ENCODE measurements at places on chromosomes 13 and 19.

- no peak for DNase-seq
Observed at GRCh38 chr13:29903543-29903942, 53.1 kb upstream of the UBL3 start.

DNA sequence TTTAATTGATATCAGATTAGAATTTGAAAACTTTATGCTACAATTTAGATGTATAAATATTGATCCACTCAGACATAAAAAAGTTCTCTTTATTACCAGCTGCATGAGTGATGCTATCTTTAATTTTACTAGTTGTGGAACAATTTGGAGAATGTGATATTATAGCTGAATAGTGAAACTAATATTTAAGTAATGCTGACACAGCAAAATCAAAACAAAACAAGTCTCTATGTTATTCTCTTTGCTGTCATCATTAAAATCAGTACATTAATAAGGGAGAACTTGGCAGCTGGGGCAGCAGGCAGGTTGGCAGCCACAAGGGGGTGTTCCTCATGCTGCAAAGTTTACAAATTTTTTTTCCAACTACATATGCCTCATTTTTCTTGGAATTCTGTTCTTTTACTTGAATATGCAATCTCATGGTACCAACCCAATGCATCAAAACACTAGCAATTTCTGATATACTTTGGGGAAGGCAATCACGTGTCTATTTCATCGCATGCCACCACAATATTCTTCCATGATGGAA lies 585.3 kb downstream of the FGF9 start:
- DNase-seq, result no peak

DNA sequence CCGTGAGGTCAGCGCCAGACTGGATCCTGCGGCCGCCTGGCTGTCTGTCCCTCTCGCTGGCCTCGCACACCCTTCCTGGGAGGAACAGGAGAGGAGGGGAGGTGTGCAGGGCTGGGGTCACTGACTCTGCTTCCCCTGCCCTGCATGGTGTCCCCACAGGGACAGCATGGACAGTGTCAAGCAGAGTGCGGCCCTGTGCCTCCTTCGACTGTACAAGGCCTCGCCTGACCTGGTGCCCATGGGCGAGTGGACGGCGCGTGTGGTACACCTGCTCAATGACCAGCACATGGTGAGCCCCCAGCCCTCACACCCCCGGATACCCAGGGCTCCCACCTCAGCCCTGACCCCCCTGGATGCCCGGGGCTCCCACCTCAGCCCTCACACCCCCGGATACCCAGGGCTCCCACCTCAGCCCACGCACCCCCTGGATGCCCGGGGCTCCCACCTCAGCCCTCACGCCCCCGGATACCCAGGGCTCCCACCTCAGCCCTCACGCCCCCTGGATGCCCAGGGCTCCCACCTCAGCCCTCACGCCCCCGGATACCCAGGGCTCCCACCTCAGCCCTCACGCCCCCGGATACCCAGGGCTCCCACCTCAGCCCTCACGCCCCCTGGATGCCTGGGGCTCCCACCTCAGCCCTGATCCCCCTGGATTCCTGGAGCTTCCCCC lies 21.2 kb downstream of the FUZ start:
- no peak for DNase-seq

DNA sequence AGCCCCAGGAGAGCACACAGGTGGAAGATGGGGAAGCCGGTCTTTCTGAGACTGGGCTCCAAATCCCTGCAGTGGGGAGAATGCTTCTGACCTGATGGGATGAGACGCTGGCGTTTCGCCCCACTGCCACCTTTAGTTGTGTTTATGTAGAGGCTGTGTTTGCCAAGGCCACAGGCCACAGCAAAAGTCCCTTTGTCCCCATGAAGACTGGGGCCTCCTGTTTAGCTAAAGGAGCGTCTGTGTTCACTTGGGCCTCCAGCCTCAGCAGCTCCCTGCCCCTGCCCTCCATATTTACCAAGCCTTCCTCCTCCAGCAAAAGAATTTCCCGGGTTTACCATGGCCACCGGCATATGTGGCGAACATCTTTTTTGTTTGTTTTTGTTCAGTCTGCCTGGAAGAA lies 10.4 kb upstream of the KLK14 start:
- no peak for DNase-seq

DNA sequence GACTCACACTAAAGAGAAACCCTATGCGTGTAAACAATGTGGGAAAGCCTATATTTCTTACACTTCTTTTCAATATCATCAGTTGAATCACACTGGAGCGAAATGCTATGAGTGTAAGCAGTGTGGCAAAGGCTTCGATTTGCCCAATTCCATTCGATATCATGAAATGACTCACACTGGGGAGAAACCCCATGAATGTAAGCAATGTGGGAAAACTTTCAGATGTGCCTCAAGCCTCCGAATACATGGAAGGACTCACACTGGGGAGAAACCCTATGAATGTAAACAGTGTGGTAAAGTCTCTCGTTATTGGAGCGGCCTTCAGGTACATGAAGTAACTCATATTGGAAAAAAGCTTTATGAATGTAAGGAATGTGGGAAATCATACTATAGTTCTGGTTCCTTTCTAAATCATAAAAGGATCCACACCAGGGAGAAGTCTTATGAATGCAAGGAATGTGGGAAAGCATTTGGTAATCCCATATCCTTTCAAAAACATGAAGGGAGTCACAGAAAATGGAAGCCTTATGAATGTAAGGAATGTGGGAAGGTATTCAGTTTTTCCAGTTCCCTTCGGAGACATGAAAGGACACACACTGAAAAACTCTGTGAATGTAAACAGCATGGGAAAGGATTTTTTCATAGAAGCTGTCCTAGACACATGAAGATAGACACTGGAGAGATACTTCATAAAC lies 28.1 kb downstream of the ZNF20 start:
- DNase-seq, result no peak

DNA sequence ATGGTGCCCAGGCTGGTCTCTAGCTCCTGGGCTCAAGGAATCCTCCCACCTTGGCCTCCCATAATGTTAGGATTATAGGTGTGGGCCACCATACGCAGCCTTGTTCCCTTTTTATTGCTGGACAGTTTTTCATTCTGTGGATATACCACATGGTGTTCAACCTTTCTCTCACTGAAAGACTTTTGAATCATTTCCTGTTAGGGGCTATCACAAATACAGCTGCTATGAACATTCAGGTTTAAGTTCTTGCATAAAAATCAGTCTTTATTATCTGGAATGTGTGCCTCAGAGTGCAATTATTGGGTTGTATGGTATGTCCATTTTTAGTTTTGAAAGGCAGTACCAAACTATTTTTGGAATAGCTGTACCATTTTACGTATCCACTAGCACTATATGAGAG lies 647.2 kb downstream of the LIG4 start:
- DNase-seq, result no peak

GRCh38 chr13:35891507-35892441 lies 239.4 kb downstream of the DCLK1 start:
- DNase-seq, result no peak

- peak; percentile 66 for DNase-seq
Observed at GRCh38 chr19:18205200-18205892, 1.5 kb upstream of the RAB3A start.

DNA sequence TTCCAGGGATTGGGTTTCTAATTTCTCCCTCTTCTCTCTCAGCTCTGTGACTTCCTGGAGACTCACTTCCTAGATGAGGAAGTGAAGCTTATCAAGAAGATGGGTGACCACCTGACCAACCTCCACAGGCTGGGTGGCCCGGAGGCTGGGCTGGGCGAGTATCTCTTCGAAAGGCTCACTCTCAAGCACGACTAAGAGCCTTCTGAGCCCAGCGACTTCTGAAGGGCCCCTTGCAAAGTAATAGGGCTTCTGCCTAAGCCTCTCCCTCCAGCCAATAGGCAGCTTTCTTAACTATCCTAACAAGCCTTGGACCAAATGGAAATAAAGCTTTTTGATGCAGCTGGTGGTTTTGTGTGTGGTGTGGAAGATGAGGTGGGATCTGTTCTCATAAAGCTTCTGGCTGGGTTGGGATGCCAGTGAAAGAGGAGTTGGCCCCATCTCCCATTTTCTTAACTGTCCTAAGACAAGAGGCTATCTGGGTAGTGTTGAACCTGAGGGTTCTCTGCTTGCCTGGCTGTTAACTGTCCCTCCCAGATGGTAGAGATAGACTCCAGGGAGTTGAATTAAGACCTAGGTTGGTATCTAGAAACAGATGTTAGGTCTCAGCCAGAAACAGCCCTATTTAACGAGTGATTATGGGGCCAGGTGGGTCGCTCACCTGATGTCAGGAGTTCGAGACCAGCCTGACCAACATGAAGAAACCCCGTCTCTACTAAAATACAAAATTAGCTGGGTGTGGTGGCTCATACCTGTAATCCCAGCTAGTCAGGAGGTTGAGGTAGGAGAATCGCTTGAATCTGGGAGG lies 1.6 kb downstream of the FTL start:
- no peak for DNase-seq

DNA sequence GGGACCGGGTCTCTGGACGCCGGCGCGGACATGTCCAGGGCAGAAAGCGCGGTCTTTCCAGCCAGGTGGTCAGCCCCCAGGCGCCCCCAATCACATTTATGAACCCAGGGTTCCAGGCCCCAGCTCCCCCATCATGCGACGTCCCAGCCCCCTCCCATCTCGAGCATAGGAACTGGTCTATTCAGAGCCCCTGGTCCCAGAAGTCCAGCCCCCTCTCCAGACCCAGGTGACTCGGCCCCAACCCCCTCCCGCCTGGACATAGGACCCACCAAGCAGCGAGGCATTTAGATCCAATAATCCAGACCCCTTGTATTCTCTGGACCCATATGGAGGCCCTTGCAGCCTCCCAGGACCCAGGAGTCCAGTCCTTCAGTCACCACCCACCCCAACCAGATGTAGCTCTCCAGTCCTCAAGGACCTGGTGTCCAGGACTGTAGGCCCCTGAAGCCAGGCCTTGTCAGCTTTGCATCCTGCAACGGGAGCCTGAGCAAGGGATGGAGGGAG lies 501 bp downstream of the APLP1 start:
- DNase-seq, result no peak

DNA sequence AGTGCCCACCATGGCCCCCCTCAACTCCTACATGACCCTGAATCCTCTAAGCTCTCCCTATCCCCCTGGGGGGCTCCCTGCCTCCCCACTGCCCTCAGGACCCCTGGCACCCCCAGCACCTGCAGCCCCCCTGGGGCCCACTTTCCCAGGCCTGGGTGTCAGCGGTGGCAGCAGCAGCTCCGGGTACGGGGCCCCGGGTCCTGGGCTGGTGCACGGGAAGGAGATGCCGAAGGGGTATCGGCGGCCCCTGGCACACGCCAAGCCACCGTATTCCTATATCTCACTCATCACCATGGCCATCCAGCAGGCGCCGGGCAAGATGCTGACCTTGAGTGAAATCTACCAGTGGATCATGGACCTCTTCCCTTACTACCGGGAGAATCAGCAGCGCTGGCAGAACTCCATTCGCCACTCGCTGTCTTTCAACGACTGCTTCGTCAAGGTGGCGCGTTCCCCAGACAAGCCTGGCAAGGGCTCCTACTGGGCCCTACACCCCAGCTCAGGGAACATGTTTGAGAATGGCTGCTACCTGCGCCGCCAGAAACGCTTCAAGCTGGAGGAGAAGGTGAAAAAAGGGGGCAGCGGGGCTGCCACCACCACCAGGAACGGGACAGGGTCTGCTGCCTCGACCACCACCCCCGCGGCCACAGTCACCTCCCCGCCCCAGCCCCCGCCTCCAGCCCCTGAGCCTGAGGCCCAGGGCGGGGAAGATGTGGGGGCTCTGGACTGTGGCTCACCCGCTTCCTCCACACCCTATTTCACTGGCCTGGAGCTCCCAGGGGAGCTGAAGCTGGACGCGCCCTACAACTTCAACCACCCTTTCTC lies 8.2 kb downstream of the FOXA3 start:
- no peak for DNase-seq

GRCh38 chr19:46189971-46190888 lies 39.3 kb upstream of the IGFL1 start:
- no peak for DNase-seq

DNA sequence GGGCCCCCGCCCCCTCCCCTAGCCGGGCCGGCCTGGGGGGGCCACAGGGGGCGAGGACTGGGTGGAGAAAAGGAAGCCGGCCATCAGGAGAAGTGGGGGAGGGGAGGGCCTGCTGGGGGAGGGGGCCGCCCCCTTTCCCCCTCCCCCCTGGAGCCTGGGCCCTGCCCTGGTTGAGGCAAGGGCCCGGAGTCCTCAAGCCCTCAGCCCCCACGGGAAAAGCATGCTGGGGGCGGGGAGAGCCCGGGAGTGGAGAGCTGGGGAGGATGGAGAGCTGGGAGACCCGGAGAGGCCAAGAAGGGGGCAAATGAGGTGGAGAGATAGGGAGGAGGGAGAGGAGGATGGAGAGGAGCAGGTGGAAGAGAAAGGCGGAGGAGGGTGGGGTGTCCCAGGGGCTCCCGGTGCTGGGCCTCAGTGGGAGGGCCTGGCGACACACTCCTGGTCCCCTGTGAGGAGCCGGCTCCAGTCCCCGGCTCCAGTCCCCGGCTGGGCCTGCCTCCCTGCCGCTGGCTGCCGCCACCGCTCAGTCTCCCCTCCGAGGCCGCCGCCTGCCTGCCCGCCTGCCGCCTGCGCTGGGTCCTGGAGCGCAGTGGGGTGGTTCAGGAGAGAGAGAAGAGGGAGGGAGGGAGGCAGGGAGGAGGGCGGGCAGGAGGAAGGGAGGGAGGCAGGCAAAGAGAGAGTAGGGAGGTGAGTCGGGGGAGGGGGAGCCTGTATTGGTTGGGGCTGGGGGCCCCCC lies at the start of gene GRIK5:
Gene GRIK5 (minus strand): TSS at position 588 of the 733 bp plus-strand sequence. CDS start 4,436 bp downstream, outside the sequence.
- DNase-seq, result no peak

DNA sequence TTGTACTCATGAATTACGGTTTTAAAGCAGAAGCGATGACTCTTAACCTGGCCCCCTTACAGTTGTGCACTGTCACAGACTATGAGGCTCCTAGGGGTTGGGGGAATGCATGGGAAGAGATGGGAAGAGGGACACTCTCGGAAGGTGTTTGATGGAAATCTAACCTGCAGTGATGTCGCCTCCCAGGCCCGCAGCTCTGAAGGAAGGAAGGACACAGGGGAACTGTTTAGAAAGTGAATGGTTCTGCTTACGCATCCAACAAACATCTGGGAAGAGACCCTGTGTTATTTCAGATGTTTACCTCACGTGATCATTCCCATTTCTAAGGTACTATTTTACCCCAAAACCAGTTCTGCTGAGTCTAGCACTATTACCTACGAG lies 48.0 kb upstream of the SLC7A9 start:
- DNase-seq, result no peak

DNA sequence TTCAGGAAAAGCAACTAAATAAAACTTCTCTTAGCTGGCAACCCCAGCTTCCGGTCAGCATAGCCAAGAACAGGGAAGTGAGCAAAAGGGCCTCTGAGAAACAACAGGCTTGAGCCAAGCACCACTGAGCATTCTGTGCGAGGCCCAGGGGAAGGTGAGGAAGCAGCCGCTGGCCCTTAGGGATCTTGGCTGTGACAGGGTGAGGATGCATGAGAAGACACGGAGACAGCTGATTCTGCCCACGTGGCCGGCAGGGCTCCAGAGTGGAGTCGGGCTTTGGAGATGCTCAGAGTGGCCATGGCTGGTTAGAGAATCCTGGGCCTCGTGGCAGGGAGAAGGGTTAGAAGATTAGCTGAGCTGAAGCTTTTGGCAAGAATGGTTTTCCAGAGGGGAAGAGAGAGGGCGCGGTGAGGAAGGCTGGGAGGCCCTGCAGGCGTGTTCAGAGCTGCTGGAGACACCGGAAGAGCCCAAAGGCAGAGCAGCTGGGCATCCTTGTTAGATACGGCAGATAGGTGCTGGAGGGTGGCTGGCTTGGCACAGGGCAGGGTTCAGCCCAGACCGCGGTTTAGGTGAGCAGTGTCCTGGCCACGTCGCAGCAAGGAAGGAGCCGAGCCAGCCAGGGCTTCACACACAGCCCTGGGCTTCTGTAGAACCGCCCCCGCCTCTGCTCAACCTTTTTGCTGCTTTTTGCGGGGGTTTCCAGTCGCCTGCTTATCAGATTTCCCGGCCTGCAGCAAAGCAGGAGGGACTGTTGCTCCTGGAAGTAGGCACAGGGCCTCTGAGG lies 17.3 kb downstream of the UPF1 start:
- DNase-seq, result peak; percentile 67

All from midbrain (tissue), 1 donor.